ENCODE measurements at places on chromosomes 3 and 15.

DNA sequence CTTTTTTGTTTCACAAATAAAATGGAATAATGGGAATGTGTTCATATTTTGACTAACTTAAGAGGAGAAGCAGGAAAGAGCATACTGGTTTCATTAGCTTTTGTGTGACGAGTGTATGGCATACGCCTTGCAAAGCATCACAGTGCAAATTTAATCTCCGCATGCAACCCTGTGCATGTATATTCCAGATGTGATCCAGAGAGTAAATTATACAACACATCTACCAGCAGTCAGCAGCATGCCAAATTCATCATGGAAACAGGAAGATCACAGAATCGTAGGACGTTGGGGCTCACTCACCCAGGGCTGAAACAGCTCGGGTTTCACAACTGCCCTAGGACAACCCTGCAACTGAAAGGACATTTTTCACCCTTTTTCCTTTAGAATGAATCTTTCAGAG lies 53.4 kb downstream of the ADAMTS9 start:
- DNase-seq: no peak

GRCh38 chr3:143122608-143123352 lies 3.2 kb downstream of the CHST2 start:
- DNase-seq: no peak

DNA sequence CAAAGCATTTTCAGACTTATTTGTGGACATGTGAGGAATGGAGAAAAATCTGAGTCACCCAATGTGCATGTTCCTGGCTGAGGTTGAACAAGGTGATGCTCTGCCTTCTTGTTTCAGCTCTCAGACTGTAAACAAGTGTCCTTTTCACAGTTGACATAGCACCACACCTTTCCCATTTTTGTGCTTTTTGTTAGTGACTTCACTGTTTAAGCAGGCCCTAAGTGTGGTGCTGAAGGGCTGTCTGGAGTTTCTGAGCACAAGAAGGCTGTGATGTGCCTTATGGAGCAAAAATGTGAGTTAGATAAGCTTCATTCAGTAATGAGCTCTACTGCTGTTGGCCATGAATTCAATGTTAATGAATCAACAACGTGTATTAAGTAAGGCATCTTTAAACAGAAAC lies 20.4 kb downstream of the ABI3BP start:
- DNase-seq: peak; percentile 49

DNA sequence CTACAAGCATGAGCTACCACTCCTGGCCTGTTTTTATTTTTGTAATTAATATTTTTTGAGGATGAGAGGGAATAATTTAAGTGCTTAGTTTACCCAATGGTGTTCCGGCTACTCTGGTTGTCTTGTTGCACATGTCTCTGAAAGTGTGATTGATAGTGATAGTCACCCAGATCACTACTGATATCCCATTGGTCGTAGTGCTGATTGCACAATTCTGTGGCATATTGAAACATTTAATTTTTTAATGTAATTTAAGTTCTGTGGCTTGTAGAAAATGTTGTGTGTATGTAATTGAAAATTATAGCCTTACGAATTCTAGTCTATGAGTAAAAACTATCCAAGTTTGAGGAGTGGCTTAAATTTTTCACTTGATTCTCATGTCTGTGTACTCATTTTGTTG lies 11.9 kb downstream of the ARIH2 start:
- DNase-seq: no peak

DNA sequence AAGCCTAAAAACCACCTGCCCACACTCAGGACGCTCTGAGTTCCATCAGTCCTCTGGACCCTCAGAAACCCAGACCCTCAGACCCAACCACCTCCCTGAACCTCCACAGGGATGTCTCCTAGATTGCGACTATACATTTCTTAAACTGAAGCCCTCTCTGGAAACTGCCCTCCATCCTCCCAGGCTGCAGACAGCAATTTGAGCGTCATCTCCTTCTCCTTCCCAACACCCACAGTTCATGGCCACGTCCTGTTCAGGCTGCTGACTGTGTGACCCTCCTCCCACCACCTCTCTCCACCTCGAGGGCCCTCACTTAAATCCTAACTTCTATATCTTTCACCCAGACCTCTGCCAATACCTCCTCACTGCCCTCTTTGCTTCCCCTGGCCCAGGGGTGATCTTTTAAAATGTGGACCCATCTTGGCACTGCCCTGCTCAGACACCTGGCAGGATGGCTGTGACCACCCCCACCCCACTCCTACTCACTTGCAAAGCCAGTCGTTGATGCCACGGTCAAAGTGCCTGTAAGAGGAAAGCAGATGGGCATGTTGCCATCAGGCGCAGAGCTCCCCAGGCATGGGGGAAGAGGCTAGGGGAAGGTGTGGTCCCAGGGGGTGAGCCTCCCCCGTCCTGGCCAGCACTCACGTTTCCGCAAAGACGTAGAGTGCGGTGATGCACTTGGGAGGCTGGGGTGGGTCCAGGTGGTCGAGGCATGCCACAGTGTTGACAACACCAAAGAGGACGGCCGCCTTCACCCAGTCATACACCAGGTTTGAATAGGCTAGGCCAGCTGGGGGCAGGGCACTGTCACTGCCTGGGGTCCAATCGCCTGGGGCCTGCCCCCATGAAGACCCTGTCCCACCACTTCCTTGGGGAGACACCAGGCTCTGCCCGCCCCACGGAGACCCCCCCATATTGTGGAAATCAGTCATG lies 6.0 kb downstream of the HHATL start:
- no peak for DNase-seq

GRCh38 chr3:184765730-184766074 lies 46.3 kb upstream of the VPS8 start:
- DNase-seq: no peak
